ENCODE measurements at places on chromosomes 3 and 15.

DNA sequence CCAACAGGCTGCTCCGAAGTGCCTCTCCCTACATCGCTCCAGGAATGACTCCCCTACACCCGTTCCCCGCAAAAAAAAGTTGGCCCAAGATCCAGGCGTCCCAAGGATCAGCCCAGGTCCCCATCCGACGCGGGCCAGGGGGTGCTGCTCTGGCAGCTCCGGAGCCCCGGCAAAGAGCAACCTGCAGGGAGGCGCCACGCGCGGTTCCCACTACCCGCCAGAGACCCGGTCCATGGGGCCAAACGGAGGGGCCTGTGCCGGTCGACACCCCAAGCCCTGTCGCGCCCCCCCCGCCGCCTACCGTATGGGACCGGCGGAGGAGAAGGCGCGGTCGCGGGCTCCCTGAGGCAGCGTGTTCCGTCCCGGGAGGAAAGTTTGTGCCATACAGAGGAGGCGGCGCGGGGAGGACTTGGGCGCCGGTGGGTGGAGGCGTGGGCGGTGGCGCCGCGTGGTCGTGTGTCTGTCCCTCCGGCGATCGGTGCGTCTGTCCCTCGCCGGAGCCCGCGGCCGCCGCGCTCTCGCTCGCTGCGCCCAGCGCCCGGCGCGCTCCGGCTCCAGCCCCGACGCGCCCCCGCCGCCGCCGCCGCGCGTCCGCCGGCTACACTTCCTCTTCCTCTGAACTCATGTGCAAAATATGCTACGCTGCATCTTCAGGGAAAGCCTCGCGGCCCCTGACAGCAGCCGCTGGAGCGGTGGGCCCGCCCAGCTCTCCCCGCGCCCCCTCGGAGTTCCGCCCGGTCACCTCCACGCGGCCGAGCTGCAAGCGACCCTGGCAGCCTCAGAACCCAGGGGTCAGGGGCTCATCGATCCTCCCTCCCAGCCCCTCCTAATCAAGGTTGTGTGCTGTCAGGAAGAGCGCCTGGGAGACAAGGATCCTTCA lies at the start of gene RFTN1:
Gene RFTN1, minus strand, starts transcription at position 559 of the 880 bp plus-strand sequence. CDS start 19,830 bp downstream, outside the sequence.
- DNase-seq, result no peak

DNA sequence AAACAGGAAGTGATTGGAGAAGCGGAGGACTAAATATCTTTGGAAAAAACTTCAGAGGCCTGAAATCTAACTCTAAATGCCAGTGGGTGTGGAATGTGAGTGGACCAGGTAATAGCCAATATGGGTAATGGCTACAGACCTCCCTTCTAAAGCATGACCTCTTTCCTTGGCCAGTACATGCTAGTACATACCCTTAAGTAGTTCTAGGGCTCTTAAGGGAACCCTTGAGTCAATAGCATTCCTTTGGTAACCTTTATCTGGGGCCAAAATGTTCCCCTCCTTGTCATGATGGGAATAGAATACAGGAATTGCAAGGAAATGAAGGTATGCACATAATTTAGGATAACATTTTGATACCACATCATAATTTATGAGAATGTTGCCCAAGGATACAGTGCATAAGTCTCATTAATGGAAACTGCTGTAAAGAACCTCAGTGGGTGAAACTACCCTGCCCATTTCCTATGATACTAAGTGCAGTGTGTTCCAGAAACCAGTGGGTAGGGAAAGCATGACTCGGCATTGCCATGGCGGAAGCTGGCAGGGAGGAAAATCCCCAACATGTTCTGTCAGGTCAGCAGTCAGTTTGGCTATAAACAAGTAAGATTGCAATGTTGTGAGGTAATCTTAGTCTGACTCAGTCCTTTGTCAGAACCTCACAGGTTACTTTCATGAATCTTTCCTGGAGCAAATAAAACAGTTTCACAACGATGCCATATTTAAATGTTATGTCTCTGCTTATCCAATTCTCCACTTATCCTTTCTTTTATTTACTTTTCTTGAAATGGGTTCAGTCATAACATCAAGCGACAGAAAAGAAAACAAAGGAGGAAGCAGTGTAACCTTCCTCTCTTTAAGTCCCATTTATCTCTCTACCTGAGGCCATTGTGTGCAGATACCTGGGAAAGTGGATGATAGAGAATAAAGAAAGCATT lies 23.5 kb upstream of the RAP2B start:
- DNase-seq, result no peak

DNA sequence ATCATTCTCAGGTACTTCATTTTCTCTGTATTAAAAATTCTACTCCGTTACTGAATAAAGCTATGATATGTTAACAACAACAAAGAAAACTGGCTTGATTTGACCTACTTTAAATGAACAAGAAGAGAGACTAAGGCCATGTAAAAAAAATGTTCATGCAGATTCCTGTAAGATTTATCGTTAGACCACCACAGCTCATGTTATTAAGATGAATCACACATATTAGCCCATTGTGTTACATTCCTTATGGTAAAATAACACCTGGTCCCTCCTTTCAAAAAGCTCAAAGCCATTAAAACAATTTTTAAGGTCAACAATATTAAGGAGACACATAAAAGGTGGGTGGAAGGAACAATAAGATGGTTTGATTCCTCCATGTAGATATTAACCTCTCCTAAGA lies 6.3 kb downstream of the THOC7 start:
- no peak for DNase-seq

- no peak for DNase-seq
These were observed 79.2 kb downstream of the IL1RAP start for GRCh38 chr3:190593075-190593474.

GRCh38 chr15:63218100-63218808 lies 28.8 kb downstream of the RAB8B start:
- DNase-seq, result no peak

DNA sequence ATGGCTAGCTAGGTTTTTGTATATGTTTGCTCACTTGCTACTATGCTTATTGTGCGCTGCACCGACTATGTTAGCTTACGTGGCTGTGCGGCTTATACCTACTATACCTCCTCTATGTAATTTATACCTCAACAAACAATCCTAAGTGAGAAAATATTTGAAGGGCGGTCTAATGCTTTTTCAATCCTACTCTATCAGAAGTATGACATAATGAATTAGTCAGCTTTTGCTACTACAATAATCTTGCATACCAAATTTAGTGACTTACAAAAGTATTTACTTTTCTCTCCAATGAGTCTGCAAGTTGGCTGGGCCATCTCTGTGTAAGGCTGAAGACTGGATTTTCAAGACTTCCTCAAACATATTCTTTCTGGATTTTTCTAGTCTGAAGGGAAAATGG lies 391.2 kb upstream of the NECTIN3 start:
- DNase-seq, result no peak

- no peak for DNase-seq
These were observed 584.4 kb downstream of the PDCD6IP start for GRCh38 chr3:34382859-34383258.

GRCh38 chr15:59157396-59157795 lies 49.2 kb upstream of the LDHAL6B start:
- no peak for DNase-seq

DNA sequence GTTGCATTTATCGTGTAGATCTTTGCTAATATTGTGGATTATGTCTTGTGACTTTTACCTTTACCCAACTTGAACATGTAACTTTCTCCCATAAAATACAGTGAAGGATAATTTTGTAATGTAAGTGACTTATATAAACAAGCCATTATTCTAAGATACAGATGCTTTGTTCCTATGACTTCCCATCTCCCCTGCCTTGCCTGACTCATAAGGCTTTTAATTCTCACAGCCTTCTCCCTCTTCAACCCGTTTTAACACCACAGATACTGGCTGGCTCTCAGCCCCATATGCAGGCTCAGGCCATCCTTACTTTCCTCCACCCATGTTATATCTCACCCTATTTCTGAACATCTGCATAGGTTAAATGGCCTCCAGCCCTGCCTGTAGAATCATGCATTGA lies 4.1 kb downstream of the CCNDBP1 start:
- no peak for DNase-seq

DNA sequence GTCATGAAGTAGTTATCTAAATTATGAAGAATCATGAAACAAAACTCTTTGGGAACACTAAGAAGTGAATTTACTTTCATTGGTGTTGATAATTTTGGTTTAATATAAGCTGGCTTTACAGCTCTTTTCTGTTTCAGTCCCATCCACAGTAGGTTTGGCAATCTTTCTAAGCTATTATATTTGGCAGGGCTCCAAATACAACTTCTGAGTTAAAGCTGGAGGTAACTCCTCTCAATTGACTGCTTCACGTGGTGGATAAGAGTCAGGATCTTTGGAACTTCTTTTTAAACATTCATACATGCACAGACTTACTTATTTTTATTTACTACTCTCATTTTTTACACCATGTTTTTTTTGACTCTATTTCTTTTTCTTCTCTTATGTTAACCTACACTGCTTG lies 106.5 kb upstream of the EPHA3 start:
- no peak for DNase-seq

- DNase-seq, result no peak
These were observed 14.1 kb downstream of the ZDHHC3 start for GRCh38 chr3:44961888-44962287.

DNA sequence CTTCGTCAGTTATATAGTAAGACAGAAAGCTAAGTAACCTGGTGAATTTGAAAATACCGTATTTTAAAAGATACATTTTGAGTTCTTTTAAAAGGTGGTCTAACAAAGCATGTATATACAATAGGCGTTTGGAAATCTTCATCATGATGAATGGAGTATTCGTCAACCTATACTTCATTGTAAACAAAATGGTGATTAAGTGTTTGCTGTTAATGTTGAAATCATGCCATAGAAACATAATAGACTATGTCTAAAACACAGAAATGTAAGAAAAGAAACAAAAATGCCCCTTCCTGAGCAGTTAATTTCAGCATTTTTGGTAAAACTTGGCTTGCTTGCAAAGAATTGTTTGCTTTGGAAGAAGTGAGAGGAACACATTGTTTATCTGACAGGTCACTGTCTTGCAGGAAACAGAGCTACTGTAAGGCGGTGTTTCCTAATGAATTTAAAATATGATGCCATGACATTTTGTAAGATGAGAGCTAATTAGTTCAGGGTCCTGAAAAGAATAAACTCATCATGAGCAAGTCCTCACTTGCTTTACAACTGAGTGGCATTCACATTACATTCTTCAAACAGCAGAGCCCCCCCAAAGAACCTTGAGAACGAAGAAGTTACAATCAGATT lies 126.7 kb downstream of the SERPINI1 start:
- DNase-seq, result no peak

DNA sequence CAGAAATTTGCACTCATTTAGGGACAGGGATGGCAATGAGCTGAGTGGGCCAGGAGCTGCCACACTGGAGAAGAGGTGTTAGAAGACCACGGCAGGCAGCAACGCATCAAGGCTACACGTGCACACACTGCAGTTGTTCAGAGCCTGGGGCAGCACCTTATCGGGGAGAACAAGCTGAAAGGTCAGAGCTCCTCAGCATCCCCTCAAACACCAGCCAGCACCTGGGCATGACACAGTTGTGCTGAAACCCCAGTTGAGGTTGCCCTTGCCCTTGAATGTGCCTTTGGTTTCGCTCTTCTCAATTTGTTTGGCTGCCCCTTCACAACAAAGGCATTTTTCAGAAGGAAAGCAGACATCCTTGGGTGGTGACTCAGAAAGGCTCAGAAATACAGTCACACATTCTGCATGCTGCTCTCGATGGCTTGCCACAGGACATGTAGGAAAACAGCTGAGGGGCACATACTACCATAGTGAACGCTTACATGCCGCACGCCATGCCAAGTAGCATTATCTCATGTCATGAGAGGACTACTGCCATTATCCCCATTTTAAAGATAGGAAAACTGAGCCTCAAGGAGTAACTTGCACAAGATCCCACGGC lies 57.6 kb downstream of the ST8SIA2 start:
- DNase-seq, result no peak

DNA sequence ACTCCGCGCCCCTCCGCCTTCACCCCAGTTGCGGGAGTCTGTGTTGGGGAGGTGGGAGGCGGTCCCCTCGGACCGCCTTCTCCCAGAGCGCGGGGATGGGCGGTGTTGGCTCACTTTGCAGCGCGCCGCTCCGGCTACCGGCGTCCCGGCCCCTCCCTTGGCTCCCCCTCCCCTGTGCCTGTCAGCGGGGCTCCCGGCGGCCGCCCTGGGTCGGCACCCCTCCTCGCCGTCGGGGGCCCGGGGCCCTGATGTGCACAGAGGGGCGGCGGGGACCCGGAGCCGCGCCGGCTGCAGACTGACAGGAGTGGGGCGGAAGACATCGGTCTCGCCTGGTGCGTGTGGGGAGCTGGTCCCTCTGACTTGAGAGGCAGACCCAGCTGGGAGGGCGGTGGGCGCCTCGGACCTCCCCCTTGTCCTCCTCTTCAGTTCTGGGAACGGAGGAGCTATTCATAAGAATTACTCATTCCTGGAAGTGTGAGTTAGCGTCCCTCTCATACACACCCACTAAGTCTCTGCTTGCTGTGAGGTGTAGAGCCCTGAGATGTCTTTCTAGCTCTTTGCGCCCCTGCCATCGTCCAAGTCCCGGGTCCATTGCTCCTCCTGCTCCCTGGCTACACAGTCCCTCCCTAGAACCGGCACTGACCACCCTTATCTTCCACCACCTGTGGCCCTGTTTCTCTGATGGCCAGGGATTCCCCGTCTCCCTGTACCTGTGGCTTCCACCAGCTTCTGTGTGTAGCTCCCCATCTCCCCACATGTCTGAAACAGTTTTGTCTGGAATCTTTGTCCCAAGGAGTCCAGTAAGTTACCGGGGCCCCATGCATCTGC lies 42.3 kb upstream of the ROPN1 start:
- DNase-seq, result no peak

GRCh38 chr3:178457511-178457910 lies 78.7 kb upstream of the KCNMB2 start:
- DNase-seq, result no peak

- DNase-seq, result no peak
These were observed 25.4 kb downstream of the CFAP100 start for GRCh38 chr3:126419886-126420786.

- DNase-seq, result no peak
These were observed 891.4 kb downstream of the NTRK3 start for GRCh38 chr15:87365186-87365585.

DNA sequence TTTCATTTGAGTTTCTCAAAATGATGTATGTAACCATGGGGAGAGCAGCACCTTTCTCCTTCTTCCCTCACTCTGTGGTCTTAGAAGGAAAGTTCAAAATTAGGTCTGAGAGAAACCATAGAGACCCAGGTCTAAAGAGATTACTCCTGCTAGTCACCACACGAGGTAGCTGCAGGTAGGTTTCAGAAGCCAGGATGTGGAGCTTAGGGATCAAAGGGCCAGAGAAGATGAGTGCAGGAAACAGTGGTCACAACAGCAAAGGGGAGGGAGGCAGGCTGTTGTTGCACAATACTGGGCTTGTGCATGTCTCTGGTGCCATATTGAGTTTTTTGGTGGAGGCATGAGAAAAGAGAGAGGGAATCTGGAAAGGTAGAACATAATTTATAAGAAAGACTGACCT lies 583.6 kb downstream of the AGBL1 start:
- no peak for DNase-seq

DNA sequence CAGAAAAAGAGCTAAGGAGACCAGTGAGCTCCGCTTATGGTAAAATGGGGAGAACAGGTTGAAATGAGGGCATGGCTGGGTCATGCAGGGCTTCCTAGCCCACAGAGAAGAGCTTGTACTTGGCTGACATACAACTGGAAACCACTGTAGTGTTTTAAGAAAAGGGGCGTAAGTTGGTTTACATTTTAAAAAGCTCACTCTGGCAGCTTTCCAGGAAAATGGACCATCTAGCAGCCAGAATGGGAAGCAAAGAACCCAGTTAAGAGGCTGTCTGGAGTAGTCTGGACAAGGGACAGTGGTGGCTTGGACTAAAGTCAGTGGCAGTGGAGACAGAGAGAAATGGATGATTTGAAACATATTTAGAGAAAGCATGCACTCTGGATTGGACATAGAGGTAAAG lies 1.9 kb downstream of the MORC1 start:
- DNase-seq, result no peak

- DNase-seq, result no peak
These were observed 41.4 kb downstream of the SNAPC5 start for GRCh38 chr15:66456211-66456610.
